Memory B cell (primary cell): ENCODE measurements at places on chromosomes 3 and 15.

DNA sequence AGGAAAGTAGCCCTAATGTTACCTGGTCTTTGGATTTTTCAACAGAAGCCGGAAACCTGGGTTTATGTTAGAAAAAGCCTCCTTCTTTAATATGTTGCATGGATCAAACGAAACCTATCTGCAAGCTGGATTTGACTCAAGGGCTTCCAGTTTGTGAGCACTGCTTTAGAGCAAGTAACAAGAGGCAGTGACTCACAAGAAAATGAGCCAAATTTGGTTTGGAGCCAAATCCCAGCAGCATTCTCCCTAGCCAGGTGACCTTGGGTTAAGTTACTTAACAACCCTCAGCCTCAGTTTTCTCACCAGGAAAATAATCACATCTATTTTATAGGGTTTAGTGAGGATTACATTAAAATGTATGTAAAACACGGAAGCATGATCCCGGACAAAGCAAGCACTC is 215.2 kb upstream of the PRICKLE2 start:
- DNase-seq = no peak

DNA sequence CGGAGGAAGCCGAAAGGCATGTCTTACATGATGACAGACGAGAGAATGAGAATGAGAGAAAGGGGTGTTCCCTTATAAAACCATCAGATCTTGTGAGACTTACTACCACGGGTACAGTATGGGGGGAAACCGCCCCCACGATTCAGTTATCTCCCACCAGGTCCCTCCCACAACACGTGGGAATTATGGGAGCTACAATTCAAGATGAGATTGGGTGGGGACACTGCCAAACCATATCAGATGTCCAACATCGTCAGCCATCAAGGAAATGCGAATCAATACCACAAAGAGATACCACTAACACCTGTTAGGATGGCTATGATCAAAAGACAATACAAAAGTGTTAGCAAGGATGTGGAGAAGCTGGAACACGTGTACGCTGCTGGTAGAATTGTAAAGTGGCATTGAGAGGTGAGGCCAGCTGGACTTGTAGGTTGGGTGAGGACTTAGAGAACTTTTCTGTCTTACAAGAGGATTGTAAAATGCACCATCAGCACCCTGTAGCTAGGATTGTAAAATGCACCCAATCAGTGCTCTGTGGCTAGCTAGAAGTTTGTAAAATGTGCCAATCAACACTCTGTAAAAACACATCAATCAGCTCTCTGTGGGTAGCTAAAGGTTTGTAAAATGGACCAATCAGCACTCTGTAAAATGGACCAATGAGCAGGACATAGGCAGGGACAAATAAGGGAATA is 37.5 kb downstream of the VGLL4 start:
- DNase-seq = no peak

GRCh38 chr15:40803688-40804087 is 3.2 kb upstream of the ZFYVE19 start:
- DNase-seq = no peak

DNA sequence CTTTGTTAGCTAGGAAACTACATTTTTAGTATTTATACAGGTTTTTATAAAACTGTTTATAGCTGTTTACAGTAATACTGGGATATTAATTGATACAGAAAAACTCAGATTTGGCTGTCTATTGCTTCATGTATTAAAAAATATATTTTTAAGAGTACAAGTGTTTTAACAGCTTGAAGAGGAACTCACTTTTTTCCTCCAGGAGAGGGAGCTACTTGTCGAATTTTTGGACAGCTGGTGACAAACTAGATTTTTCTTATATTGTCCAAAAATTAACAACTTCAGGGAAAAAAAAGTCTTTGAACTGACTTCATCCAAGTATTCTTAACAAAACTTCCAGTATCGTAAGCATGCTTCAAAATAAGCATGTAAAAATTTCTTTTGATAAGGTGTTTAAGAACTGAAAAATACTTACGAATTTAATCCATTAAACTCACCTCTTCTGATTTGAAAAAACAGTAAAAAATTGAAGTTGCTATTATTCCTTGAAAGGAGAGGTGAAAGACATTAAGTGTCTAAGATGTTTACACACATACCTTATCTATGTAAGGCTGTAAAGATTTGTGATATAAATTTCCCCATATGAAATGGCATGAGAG is 4.0 kb downstream of the DIPK2A start:
- no peak for DNase-seq

DNA sequence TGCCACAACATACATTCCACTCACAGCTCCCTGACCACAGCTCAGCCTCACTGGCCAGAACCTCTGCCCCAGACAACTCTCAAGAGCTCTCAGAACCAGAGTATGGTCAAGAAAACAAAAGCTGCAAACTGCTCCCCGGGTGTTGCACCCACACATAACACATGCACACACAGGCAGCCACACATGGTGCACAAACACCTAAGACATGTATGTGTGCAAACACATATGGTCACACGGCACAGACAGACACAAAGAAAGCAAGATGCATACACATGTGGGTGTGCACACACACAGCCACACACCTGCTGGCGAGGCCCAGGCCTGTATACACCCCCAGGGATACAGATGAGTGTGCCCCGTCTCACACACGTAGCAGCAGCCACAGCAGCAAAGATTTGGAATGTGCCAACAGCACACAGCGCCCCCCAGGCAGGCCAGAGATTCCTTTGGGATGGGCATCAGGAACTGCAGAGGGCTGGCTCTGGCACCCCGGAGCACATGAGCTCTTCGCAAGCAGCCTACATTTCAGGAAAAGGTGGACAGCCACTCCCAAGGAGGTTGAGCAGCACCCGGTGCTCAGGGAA is 6.6 kb downstream of the KLF15 start:
- no peak for DNase-seq

- no peak for DNase-seq
These were observed 250.1 kb upstream of the LYSMD4 start for GRCh38 chr15:99983171-99983885.

DNA sequence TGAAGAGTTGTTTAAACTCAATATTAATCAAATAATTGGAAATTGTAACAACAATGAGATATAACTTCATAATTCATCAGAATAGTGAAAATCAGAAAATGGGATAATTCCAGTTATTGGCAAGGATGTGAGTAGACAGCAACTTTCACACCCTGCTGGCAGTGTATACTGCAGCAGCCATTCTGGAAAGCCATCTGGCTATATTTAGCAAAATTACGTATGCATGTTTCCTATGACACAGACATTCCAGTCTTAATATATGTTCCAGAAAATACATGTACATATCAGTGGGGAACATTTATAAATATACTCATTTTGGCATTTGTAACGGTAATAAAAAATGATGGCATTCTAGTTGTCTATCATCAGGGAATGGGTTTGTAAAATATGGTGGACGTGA is 564.1 kb downstream of the GBE1 start:
- DNase-seq = no peak

- no peak for DNase-seq
These were observed 18.5 kb downstream of the RPL32 start for GRCh38 chr3:12822725-12823373.

GRCh38 chr3:168307893-168308292 is 212.2 kb upstream of the GOLIM4 start:
- no peak for DNase-seq

DNA sequence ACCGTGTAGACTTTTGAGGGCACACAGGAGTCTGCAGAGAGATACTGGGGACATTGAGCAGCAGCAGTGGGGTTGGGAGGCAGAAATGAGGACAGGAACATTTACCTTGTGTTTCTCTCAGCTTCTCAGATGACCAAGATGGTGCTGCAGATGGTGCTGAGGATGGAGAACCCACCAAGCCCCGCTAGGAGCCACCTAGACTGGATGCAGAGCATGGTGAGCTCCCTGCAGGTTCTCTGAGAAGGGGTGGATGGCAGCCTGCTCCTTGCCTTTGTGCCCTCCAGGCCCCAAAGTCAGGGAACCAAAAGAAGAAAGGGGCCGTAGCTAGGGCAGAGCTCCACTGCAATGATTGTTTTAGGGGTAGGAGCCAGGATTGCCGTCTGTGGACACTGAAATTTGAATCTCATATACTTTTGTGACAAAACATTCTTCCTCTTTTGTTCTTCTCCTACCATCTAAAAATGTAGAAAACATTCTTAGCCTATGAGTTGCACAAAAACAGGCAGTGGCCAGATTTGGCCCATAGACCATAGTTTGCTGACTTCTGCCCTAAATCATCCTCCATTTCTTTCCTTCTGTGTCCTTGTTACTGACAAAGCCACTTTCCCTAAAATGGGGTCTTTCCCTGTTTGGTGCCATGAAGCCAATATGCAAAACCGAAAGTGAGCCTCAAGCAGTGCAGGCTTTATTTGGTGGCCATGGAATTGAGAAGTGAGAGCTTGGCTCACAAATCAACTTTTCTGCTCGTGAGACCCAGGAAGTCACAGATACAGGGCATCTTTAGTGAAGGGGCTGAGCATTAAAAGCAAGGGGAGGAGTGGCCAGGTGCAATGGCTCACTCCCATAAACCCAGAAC is 11.9 kb upstream of the MUC20 start:
- no peak for DNase-seq

- DNase-seq = no peak
These were observed 167.3 kb downstream of the SQOR start for GRCh38 chr15:45802140-45802539.

DNA sequence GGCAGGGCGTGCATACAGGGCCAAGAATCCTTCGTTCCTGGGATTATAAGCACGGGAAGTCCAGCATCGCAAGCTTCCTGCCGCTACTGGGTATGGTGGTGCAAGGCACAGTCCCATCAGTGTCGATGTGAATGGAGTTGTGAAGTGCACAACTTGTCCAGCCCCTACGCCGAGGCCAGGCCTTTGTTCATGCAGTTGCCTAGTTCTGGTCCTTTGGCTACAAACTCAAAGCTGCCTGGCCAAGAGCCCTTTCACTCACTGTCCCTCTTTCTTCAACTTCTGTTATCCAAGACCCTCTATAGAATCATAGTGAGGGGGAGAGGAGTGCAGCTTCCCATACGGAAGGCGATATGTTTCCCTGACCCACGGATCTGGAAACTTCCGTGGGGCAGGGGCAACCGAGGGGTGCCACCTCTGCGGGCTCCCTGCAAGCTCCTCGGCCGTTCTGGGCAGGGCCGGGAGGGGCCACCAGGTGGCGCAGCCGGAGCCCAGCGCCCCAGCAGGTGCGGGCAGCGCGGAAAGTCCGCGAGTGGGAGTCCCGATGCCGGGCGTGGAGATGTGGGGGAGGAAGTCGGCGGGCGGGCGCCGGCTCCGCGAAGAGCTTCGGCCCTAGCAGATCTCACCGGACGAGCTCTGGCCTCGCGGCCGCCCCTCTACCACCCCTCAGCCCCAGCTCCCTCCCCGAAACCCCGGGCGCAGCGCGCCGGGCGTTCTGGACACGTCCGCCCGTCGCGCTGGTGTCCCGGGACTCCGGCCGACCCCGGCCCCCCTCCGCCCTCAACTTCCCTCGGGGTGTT is 693 bp downstream of the RASGRP1 start:
- peak; percentile 89 for DNase-seq

DNA sequence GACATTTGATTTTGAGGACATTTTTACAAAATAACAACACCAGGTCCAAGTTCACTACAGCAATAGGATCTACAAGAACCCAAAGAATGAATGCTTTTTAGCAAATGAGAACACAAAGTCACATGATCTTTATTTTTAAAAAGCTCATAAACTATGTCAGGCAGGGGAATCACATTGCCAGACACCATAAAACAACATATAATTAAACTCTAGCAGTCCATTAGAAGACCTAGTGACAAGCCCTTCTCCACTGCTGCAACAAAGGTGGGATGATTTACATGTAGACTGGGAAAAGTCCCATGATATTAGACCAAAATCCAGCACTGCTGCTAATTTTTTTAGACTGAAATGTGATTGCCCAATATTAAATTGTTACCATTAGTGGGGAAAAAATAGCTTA is 92.6 kb downstream of the FHIT start:
- no peak for DNase-seq

- no peak for DNase-seq
These were observed 1278.0 kb upstream of the GBE1 start for GRCh38 chr3:83039422-83039821.

DNA sequence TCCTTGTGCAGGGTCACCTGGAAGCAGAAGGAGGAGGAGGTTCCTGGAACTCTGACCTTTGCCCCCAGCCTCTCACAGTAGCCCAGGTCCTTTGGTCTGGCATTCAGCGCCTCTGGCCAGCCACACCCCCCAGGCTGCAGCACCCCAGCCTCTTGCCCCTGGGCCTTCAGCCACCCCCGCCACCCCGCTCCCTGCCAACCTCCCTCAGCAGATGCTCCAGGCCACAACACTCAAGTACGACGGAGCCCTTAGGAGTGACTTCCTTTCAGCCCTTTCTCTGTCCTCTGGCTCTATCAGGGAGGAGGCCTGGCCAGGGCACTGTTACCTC is 45.2 kb downstream of the GRIP2 start:
- no peak for DNase-seq

GRCh38 chr3:17076940-17077605 is 192.3 kb downstream of the PLCL2 start:
- no peak for DNase-seq

GRCh38 chr3:25019506-25019905 is 408.6 kb upstream of the RARB start:
- DNase-seq = no peak

DNA sequence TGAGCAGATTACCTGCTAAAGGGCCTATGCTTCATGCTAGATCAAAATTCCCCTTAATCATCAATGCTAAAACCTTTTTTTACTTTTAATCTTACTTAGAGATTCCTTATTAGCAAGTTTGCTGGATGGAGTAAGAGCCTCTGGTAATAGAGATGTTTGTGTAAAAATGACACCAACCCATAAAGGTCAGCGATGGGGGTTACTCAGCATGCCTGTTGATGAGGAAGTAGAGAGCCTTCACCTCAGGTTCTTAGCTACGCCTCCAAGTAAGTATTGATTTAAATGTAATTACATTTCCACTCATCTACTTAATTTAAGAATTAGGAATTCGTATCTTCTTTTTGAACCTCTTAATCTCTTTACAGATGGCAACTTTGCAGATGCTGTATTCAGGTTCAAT is 38.8 kb downstream of the DNAJC13 start:
- DNase-seq = no peak

DNA sequence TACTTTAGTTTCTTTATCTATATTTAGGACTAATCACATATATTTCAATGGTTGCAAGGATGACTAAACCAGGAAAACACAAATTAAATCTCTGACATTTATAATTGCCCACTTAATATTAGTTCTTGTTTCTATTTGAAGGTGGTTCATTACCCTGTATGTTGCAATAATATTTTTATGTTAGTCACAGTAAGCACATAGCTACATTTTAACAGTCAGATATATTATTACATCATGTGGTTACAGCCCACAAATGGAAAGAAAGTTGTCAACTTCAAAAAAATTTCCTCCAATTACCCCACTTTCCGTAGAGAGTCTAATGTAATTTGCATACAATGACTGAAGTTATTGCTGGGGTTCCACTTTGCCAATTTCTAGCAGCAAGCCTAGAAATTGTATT is 114.6 kb downstream of the TUSC7 start:
- DNase-seq = no peak

GRCh38 chr3:59879031-59879581 is 829.3 kb upstream of the CFAP20DC start:
- no peak for DNase-seq

- DNase-seq = no peak
These were observed 97.4 kb upstream of the RNU6-1 start for GRCh38 chr15:67937153-67937761.
